ENCODE measurements at places on chromosomes 3 and 15. TPM values are rescaled to one million over a fixed set of nuclear protein-coding genes. Genes with fewer than 3 reads are reported as not detected.

Gene PCSK6
- 1.5 TPM for total RNA-seq

Gene SYNPR
- not detected for total RNA-seq

Gene CD80
- total RNA-seq, result not detected

Gene VPS39
- total RNA-seq, result 32.8 TPM

Gene SLC6A1
- not detected for total RNA-seq

All from A375 (cell line).